ENCODE measurements at places on chromosomes 12 and 14. TPM values are rescaled to one million over a fixed set of nuclear protein-coding genes. Genes with fewer than 3 reads are reported as not detected.

Gene THAP2
- total RNA-seq: 4.9 TPM

Gene CEBPE
- not detected for total RNA-seq

Gene LRRC10
- total RNA-seq: not detected

Gene STXBP6
- total RNA-seq: not detected

Gene NYNRIN
- 11.7 TPM for total RNA-seq

Gene OAS3
- 24.5 TPM for total RNA-seq

Gene ATF7
- 36.5 TPM for total RNA-seq

Gene DCN
- total RNA-seq: 8.0 TPM

Gene NEMP1
- total RNA-seq: 18.0 TPM

Gene MYO1A
- 0.07 TPM for total RNA-seq

Gene SIX6
- total RNA-seq: not detected

Gene TNS2
- 37.1 TPM for total RNA-seq

Gene IGF1
- under 0.01 TPM for total RNA-seq

Gene RAB21
- total RNA-seq: 52.3 TPM

Gene FBLN5
- total RNA-seq: 2.9 TPM

Gene POTEG
- total RNA-seq: not detected

Gene FGF6
- not detected for total RNA-seq

Gene CLEC4C
- not detected for total RNA-seq

Gene OASL
- total RNA-seq: 0.29 TPM

Gene MYF5
- total RNA-seq: not detected

Gene PRH2
- not detected for total RNA-seq

Gene NEDD8
- 118 TPM for total RNA-seq

Gene PTGER2
- total RNA-seq: not detected

Gene KERA
- not detected for total RNA-seq

Gene RTN1
- total RNA-seq: 0.93 TPM

Gene PZP
- 0.93 TPM for total RNA-seq

Gene TRIM9
- 0.43 TPM for total RNA-seq

Gene RPS29
- 4,418 TPM for total RNA-seq

Gene RALGAPA1
- 53.3 TPM for total RNA-seq

Gene PPFIA2
- total RNA-seq: not detected

Gene UBE2N
- total RNA-seq: 134 TPM

Measured in thoracic aorta endothelial cell (primary cell).